ENCODE measurements at places on chromosomes 3 and 15.

- DNase-seq, result no peak
Measured at GRCh38 chr3:53040351-53040820, 5.5 kb downstream of the SFMBT1 start.

DNA sequence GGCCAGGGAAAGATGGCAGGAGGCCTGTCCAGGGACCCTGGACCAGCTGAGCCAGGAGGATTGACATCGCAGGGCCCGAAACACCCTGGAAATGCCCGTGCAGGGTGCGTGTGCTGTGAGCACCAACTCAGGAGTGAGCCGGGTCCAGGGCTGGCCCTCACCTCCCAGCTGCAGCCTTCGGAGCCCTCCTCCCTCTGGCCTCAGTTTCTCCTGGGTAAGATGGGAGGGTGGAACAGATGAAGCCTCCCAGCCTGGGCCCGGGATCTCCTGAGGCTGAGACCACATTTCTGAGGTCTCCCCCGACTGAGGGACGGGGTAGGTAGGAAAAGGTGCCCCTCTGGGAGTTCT, 5.3 kb upstream of the CALML4 start:
- DNase-seq, result no peak

GRCh38 chr15:84772031-84772430, 23.6 kb downstream of the ZNF592 start:
- DNase-seq, result no peak

DNA sequence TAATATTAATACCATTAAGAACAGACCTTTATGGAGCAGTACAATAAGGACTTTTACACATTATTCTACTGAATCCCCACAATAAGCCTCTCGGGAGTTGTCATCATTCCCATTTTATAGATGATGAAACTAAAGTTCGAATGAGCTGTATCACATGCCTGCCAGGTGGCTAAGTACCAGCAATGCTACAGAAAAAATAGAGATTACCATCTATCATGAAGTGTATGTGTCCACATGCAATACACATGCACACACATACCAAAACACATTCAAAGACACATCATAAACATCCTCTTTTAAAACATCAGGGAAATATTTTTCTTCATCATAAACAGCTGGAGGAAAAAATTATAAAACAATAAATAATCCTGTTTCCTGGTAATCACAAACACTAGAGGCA, 136.6 kb downstream of the SUCLG2 start:
- no peak for DNase-seq

DNA sequence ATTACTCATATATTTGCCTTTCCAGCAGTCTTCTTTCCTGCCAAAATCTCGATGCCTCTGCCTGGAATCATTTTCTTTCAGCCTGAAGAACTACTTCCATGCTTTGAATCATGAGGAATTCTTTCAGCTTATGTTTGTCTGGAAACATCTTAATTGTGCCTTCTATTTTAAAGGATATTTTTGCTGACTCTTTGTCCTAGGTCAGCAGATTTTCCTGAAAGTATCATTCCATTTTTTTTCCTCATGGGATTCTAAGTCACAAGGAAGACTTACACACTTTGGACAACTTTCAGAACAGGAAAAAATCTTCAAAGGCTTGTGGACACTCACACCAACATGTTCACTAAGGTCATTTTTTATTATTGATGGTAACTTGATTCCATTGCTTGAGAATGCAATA, 10.1 kb downstream of the PRR23E start:
- no peak for DNase-seq

- DNase-seq, result no peak
Measured at GRCh38 chr3:65348398-65348995, 660.7 kb upstream of the ADAMTS9 start.

DNA sequence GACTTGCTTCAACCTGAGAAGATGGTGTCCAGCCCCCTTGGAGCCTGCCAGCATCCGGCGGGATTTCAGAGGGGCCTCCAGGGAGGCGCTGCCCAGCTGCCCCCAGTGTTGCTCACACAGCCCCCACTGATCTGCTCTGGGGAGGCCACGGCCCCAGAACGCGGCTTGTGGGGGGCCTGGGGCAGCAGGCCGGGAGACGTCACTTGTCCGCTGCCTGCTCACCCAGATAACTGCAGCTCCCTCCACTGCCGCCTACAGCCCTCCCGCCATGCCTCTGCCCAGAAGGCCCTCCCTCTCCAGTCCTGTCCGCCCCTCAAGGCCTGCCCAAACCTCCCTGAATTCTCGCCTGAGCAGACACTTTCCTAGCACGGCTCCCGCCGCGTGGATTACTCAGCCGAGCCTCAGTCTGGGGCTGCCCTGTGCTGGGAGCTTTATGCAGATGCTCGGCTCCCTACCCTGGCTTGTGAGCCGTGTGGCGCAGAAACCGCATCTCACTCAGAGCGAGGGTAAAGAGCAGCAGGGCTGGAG, 17.2 kb upstream of the ADIPOQ start:
- no peak for DNase-seq
